ENCODE measurements at places on chromosomes 12 and 14.

- no peak for DNase-seq
Observed at GRCh38 chr12:109948368-109948767, 47.8 kb downstream of the GIT2 start.

- DNase-seq: no peak
Observed at GRCh38 chr14:95331708-95332408, 12.2 kb upstream of the CLMN start.

- no peak for DNase-seq
Observed at GRCh38 chr14:34237677-34238076, 224.4 kb downstream of the SPTSSA start.

DNA sequence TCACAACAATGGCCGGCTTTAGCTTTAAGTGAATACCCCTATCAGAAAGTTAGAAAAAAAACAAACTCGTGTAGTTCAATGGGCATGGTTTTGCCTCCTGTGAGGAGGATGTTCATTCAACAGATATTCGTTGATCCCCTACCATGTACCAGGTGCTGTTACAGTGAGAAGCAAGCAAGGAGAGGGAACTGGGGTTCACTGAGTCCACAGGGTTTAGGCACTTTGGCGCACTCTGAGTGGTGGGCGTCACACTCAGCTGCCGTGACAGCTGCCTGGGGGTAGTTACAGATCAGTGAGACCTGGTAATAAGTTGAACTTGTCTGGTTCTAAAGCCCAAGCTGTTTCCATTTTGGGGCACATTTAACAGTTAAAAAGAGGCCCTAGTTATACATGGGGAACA, 74.2 kb downstream of the PAPOLA start:
- DNase-seq: no peak

- no peak for DNase-seq
Observed at GRCh38 chr12:119828300-119828699, 48.8 kb downstream of the CIT start.

GRCh38 chr14:59460378-59460777, 4.8 kb downstream of the GPR135 start:
- no peak for DNase-seq

- no peak for DNase-seq
Observed at GRCh38 chr12:54368025-54368708, 3.9 kb upstream of the GPR84 start.

DNA sequence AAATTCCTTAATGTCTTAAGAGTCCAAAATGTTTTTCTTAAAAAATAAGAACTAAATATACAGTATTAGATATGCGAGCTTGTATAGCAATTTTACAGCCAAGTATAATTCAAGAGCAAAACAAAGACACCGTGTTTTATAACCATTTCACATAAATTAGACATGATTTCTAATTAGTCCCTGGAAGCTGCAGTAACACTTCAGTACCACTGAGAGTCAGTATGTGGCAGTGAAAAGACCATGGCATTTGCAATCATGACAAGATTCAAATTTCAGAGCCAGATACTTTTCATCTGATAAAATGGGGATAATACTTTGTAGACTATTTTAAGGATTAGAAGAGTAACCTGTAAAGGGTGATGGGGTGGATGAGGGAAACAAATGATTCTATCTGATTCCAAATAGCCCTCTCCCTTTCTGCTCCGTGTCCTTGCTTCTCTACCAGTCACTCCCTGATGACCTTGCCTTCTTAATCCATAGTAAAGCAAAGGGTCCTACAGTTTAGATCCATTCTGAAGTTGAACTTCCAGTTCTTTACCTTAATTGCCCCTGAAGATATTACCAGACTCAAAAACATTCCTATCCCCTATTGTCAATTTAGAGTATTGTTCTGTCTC, 145.4 kb upstream of the ABCD2 start:
- DNase-seq: peak; percentile 53

DNA sequence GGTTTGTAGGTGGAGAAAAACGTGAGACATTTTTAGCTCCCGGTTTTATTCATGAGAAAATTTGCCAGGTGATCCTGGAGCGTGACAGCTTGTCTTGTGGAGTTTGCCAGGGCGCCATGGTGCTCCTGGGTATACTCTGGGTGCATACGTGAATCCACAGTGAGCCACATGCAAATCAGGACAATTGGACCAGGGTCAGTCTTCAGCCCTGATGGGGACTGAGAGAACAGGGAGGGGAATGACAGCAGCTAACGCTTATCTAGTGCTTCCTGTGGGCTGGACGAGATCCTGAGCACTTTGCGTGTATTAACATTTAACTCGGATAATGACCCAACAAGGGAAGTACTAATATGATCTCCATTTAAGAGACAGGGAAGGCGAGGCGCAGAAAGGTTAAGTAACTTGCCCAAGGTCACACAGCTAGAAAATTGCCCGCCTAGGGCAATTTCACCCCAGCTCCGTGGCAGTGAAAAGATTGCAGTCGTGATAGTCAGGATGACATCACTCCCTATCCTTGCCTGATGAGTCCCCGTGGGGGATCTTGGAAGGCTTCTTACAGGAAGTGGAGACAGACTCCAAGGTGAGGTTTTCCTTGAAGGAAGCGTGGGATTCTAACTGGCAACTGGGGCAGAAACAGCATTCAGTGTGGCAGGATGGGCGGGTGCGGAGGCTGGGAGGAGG, 118.4 kb upstream of the NCOR2 start:
- no peak for DNase-seq

- DNase-seq: peak; percentile 62
Observed at GRCh38 chr12:50507930-50508329, 3.1 kb downstream of the DIP2B start.

DNA sequence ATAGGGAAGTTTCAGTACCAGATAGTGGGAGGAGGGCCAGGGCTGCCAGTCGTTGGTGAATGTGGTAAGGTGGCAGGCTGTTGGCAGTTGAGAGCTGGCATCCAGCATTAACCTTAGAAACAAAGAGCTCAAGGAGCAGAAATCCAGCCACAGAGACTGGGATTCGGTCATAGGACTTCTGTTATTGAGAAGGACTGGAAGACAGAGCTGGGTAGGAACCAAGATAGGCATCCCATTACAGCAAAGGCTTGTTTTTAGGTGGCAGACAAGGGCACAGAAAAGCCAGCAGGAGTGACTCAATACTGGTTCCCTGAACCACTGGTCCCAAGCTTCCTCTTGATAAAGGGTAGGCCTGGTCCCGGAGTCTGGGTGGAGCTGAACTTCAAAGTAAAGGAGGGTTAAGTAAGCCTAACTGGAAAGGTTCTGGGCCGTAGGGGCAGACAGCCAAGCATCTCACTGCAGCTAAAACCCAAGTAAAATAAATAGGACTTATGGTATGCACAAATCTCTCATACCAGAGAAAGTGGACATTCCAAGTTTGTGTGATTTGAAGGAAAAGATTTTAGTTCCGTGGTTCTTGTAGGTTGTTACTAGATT, 147.9 kb downstream of the ETV6 start:
- DNase-seq: no peak

DNA sequence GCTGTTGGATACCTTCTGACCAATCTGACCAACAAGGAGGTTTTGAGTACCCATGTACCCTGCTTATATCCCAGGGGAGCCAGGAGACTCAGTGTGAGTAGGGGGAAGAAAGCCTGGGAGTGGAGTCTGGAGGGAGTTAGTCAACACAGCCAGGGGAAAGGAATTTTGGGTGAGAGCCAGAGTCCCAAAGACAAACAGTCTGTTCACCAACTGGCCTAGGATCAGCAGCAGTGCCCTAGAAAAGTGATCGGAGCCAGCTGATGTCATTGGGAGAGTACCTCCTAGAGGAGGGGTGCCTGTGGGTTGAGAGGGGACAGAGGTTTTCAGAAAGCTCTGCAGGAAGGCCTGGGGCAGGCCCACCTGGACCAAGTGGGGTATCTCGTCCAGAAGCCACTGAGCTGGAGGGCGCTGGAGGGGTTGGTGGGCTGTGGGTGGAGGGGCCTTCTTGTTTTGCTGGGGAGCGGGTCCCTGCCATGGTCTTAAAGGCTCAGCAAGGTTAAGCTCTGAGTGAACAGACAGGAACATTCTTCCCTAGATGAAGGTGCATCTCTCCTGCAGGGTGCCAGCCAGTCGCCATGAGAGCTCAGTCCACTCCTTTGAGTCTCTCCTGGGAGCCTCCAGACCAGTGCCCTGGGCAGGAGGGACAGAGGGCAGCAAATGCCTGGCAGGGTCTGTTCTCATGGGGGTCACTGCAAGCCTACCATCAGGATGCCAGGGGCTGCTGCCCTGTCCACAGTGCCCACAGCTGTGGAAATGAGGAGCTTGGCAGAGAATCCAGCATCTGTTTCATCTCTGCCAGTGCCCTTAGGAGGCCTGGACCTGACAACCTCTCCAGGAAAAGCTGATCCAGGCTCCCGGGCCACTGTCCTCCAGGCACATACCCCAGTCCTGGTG, 63.6 kb downstream of the CHGA start:
- DNase-seq: peak; percentile 67

DNA sequence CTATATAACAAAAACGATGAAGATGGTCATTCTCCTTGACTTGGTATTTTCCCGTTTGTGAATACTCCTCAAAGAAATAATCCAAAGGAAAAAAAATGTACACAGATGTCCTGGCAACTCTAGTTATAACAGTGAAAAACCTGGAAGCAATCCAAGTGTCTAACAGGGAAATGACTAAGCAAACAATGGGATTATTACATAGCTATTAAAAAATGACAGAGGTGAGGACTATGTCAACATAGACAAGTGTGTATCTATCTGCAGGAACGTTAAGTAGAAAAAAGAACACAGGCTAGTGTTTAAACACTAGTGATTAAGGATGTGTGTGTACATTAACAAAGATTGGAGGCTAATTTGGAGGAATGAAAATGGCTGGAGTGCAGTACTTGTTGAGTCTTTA, 5.9 kb upstream of the APOLD1 start:
- no peak for DNase-seq

DNA sequence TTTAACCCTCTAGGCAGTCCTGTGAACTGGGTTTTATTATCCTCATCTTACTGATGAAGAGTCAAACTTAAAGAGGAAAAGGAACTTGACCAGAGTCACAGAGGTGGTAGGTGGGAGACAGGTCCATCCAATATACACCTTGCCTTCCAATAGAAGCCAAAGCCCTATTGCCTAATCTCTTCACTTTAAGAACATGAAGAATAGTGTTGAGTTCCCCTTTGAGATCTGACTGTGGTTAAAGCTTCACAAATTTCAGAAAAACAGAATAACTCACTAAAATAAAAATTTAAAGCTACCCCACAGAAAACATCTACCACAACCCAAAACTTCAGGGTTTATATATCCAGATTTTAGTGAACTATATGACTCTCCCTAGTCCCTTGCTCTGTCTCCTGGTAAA, 115.4 kb downstream of the ETV6 start:
- no peak for DNase-seq

- peak; percentile 34 for DNase-seq
Observed at GRCh38 chr12:99767809-99768208, 120.3 kb downstream of the GARIN6 start.

DNA sequence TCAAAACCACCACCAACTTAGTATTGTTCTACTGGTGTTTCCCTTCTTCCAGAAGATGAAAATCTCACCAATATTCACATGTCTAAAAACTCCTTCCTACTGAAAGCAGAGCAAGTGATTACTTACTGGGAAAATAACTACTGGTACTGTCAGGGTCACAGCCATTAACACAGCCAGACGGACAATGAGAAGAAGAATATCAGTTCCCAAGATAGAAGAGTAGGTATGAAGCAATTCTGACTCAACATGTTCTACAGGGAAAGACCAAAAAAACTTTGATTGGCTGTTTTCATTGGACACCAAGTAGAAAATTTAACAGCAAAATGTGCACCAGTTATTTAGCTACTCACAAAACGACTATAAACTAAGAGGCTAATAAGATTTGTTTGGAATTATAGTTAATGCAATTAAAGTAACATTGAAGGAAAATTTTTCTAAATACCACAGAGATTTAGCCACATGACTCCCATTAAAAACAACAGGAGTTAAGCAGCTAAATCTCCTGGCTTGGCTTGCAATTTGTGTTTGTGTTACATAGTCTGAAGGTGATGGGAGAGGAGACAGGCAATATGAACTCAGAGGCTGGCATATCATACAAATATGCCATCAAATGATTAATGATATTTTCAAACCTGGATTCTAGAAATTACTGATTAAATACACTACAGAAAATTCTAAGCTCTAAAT, 9.5 kb downstream of the SLC38A2 start:
- no peak for DNase-seq

DNA sequence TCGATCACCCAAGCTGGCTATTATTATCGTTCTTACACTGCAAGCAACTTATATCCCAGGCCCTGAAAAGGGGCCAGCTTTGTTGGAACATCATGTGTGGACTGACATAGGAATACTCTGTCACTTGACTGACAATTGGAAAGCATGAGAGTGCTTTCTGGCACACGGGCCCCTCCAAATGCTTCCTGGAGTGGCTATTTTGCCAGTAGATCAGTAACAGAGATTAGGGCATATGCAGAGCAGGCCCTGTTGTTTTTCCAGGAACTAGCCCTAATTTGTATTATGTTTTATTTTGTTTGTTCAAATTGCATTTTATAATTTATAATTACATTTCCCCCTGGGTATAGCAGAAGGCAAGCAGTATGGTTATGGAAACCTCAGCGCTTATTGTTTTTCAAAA, 170.1 kb upstream of the FRMD6 start:
- no peak for DNase-seq

GRCh38 chr12:47811072-47811396, 8.7 kb downstream of the HDAC7 start:
- no peak for DNase-seq

DNA sequence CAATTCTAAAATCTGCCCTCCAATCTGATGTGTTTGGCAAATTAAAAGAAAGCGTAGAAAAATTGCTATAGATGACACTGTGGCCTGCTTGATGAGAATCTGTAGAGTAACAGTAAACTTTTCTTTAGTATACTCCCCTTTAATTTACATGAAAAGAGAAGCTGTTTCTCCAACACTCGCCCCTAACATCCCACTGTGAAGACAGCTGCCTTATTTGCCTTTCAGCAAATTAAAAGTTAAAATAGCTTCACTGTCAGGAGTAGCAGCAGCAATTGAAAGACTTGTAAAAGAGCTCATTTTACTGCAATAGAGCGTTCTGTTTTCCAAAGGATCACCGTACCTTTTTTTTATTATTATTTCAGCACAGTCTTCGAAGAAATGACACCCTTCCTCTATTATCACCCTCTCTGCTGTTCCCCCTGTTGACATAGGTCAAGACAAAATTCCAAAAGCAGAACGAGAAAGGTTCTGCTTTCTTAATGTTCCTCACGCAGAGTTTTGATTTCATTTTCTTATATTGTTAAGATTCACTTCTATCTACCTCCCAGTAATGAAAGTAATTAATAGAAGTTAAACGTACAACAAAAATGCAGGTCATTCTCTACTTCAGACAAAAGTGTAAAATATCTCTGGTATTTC, 153.5 kb upstream of the USP15 start:
- DNase-seq: no peak
